T follicular helper cell (primary cell): ENCODE measurements at places on chromosomes 7 and 10.

DNA sequence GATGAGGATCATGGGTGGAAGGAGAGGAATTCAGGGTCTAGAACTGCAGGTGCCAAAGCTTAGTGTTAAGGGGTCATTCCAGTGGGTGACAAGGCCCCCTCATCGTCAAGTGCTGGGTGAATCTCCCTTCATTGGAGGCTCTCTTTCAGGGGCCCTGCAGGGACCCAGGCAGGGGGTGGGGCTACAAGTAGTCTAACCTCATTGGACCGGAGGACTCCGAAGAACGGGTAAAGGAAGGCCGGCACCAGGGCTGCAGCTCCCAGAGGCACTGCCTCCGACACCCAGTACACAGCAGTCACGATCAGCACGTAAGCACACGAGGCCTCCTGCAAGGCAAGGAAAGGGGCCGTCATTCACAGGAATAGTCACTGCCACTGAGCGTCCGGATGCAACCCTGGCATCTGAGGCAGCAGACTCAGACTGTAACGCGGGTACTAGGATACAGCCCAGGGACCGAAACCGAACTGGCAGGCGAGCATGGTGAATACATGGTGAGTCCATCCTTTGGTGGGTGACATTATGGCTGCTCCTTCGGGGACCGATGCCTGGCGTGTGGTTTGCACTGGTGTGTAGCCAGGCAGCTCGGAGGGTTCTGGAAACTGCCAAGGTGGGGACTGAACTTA lies 6.7 kb downstream of the SLC13A4 start:
- no peak for DNase-seq

- no peak for DNase-seq
These were observed 376.2 kb upstream of the TPK1 start for GRCh38 chr7:145212050-145212449.

- DNase-seq = no peak
These were observed 554.3 kb downstream of the TYW1 start for GRCh38 chr7:67550801-67551436.

DNA sequence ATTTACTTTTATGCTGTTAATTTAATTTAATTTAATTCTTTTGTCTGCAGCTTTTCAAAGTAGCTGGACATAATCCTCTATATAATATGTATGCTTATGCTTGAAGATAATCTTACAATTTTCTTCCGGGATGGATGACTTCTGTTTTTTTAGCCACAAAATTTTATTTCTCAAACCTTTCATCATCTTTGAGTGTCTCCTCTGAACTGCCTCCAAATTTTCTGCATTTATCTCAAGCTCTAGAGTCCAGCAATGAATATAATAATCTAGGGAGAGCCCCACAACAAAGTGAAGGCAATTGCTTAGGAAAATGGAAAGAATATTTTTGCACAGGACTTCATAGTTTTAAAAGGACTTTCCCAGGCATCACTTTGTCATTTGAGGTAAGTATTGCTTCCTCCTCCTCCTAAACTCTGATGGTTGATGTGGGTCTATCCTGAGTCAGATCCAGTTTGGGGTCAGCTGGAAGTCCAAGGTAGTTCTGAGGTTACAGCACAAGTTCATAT lies 53.7 kb upstream of the FAM3C start:
- no peak for DNase-seq

DNA sequence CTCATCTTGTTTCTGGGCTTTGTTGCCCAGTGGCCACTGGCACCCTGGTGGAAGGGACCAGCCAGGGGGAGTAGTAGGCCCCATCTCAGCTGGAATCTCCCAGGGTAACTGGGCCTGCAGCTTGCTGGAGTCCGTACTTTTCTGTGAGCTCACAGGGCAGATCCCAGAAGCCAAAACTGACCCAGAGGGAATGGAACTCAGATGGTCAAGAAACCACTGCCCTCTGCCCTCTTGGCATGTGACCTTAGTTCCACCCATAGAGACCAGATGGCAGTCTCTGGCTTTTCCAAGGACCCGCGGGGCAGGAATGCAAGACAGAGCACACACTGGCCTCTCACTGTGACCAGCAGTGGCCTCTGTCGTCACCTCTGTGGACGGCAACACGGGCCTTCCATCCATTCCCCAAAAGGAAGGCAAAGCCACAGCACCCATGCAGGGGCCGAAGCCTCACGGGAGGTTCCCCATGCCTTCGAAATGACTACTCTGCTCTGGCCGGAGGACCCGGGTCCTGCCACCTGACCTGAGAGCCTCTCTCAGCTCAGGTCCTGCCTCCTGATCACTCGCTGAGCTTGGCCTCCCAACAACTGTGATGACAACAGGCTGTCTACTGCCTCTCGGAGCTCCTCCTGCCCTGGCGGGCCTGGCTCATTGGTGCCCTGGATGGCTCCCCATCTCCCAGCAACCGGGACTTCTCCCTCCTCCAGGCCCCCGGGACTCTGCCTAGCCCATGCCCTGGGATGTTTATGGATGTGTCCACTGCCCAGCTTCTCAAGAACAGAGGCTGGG lies 29.9 kb downstream of the MYL10 start:
- DNase-seq = no peak

DNA sequence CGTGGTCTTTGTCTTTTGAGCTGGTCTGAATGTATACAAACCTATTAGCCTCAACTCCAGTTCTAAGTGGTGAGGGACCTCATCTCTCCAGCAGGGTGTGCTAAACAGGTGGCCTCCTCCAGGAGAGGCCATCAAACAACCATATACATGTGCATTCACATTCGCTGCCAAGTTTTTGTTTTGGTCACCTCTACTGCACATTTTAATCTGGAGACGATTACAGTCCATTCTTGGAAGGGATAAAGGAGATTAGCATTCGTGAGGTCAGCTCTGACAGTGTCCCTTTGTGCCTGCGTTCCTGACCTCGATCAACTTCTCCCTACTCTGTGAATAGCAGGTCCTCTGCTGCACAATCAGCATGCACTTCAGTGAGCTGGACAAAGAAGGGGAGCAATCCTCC lies 60.8 kb downstream of the RHOBTB1 start:
- no peak for DNase-seq

DNA sequence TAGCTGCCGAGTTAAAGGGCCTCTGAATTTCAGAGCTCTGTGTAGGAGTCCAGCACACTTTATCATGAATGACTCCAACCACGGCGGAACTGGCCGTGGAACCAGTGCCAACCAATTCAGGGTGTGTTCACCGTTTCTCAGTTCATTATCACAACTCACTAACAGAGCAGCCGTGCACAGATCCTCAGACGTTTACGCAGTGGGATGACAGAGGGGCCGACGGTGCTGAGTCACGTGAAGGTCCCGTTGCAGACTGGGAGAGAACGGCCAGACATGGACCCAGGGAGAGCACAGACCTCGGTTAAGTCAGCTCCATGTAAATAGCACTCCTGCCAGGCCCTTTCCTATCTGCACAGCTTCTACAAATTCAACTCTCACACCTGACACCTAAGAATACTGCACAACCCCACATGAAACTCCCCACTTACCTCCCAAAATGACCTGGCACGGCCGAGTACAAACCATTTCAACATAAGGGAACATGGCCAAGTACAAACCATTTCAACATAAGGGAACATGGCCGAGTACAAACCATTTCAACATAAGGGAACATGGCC lies 95.5 kb downstream of the DIP2C start:
- DNase-seq = no peak

GRCh38 chr10:63214571-63214970 lies 81.4 kb downstream of the NRBF2 start:
- DNase-seq = no peak

GRCh38 chr10:47121336-47121735 lies 178.7 kb upstream of the GDF10 start:
- no peak for DNase-seq

DNA sequence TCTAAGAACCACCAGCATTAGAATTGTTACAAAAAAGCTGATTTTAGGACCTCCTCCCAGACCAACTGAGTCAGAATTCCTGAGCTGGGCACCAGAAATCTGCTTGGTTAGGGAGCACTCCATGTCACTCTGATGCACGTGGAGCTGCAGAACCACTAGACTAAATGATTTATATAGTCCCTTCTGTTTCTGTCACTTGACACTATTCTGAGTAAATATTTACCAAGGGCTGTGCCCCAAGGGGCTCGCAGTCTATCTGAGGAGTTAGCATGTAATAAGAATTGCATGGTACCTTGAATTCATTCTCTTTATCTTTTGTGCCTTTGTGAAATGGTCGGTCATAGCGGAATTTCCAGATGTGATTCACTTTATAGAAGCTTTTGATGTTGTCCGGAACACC lies 196.0 kb upstream of the IMMP2L start:
- DNase-seq = no peak

- DNase-seq = no peak
These were observed 31.9 kb downstream of the RPS24 start for GRCh38 chr10:78065611-78066010.
